GM19239 (cell line): ENCODE measurements at places on chromosomes 5 and 9.

- DNase-seq: no peak
Measured at GRCh38 chr5:85049020-85049419, 664.3 kb upstream of the EDIL3 start.

- no peak for DNase-seq
Measured at GRCh38 chr5:2991884-2992283, 240.4 kb upstream of the IRX2 start.

GRCh38 chr5:133962131-133962530 lies 6.3 kb downstream of the C5orf15 start:
- no peak for DNase-seq

- no peak for DNase-seq
Measured at GRCh38 chr5:100826133-100826532, 76.9 kb downstream of the ST8SIA4 start.

GRCh38 chr5:180339583-180340183 lies 13.5 kb downstream of the GFPT2 start:
- no peak for DNase-seq

- DNase-seq: peak; percentile 93
Measured at GRCh38 chr9:130834371-130835336, at the start of gene ABL1. ABL1 (plus strand) TSS chr9:130835254; CDS start chr9:130835447, 193 bp downstream.

DNA sequence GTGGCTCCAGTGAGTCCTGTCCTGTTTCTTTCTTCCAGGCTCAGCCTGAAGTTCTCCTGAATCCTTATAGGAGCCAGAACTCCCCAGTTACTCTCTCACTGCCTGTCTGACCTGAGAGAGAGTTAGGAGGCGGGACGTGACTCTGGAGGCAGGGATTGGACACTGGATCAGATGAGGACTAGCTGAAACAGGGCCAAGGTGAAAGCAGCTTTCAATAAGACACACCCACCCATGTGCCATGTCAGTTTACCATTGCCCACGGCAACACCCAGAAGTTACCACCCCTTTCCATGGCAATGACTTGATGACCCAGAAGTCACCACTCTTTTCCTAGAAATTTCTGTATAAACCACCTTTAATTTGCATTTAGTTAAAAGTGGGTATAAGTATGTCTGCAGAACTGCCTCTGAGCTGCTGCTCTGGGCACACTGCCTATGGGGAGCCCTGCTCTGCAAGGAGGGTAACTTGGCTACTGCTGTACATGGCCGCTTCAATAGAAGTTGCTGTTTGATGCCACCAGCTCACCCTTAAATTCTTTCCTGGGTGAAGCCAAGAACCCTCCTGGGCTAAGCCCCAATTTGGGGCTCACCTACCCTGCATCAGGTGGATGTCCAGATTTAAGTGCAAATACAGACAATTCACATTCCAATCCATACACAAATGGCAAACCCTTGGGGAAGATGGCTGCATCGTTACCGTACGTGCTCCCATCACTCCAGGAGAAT lies 13.7 kb downstream of the FCN2 start:
- DNase-seq: no peak

DNA sequence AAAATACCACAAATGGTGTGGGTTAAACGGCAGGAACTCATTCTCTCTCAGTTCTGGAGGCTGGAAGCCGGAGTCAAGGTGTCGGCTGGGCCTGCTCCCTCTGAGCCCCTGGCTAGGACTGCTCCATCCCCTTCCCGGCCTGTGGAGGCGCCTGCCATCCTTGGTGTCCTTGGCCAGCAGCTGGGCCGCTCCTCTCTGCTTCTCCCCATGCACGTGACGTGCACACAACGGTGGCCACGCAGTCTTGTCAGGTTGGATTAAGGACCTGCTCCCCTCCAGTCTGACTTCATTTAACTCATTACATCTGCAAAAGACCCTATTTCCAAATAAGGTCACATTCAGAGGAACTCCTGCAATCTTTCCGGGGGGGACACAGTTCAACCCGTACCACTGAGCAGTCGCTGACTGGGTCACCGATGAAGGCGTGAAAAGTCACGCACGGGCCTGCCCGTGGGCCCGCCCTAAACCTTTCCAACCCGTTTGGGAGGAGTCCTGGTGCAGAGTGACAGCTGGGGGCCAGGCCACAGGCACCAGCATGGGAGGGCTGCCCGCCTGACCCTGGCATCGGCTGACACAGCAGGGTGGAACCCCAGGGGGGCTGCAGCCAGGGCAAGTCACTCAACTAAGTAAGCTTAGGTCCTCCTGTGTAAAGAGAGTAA lies 135.2 kb downstream of the COL23A1 start:
- DNase-seq: no peak

- DNase-seq: no peak
Measured at GRCh38 chr5:65796751-65797316, 74.8 kb downstream of the NLN start.

DNA sequence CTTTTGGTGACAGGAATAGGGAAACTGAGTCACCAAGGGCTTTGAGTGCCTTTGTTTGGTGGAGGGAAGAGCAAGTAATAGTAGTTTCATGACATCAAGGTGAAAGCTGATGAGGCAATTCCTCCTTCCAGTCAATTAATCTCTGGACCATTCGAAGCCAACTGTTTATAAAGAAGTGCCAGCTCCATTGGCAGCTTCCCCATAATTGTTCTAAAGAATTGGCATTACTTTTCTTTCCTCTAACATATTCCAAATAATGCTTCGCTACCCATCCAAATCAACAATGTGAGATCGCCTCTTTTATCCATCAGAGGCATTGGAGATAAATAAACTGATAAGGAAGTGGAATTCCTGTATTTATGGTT lies 132.4 kb downstream of the NPR3 start:
- DNase-seq: no peak

DNA sequence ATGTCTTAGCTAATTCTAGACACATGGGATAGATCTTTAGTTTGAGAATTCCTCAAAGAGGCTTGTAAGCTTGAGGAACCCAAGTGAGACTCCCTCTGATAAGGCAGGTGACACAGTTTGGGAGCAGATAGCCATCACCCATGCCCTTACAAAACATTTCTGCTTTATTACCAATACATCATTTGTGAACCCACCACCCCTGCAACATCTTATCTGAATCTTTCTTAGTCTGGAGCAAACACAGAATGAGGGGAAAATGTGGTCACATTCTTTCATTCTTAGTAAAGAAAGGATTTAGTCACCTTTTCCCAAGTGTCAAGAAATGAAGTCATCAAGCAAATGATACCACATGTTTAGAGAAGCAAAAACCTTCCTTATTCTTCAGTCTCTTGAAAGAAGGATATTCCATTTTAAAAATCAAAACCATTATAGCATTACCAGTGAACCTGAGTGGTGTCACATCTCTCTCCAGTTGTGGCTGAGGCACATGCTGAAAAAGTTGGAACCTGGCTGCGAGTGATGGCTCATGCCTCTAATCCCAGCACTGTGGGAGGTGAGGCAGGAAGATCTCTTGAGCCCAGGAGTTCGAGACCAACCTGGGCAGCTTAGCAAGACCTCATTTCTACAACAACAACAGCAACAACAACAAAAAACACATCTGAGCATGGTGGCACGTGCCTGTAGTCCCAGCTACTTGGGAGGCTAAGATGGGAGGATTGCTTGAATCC lies 65.9 kb downstream of the PRKACG start:
- DNase-seq: no peak

- DNase-seq: no peak
Measured at GRCh38 chr5:6905883-6906282, 192.7 kb downstream of the TENT4A start.

DNA sequence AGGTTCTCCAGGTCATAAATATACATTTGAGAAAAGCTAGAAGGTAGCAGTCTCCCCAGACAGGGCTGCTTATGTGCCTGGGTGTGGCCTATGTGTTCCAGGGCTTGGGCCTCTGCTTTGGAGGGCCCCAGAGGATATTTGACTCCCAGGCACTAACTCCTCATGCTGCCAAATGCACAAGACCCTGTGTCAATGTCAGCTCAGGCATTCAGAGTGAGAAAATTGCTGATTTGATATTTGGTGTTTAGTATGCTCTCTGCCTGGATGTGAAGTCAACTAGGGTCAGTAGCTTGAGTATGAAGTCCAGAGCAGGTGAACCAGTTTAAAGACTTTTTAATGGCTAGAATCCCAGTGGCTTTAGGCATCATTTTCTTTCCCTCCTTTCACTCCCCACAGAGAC lies 57.5 kb upstream of the IL7R start:
- no peak for DNase-seq

GRCh38 chr5:4044881-4045280 lies 449.2 kb downstream of the IRX1 start:
- DNase-seq: no peak

DNA sequence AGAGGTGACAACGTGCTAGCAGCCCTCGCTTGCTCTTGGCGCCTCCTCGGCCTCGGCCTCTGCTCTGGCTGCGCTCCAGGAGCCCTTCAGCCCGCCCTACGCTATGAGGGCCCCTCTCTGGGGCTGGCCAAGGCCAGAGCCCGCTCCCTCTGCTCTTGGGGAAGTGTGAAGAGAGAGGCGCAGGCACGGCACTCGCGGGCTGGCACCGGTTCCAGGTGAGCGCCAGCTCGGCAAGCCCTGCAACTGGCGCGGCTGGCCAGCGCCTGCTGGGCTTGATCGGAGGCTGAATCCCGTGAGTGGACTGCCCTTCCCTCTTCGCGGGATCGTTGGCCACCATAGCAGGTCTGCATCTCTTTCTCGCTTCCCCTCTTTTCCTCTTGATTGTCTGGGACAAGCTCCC lies 298.0 kb upstream of the PTPRD start:
- no peak for DNase-seq

DNA sequence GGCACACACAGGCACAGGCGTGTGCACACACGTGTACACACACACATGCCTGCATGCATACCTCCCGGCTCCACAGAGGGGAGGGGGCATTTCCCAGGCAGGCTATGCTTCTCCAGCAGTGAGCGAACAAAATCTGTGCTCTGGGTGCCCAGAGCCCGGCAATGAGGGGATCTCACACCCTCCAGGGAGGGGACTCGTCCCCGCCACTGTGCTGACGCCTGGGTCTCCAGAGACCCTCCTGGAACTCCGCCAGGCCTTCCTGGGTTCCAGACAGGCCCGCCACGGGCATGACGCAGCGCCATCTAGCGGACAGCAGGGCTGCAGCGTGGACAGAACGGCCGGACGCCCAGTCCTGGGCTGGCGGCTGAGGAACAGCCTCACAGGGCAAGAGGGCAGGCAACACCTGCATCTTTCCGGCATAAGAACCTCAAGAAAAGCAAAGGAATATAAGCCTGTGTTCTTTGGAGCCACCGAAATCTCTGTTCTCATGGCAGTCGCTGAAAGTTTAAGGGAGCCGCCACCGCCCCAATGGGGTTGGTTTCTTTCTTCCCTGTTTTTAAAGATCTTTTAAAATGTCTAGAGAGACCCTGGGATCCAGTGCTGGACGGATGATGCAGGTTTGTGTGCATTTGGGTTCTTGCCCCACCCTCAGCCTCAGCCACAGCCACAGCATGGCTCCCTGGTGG lies 135.6 kb upstream of the PPP1R26 start:
- DNase-seq: peak; percentile 80

DNA sequence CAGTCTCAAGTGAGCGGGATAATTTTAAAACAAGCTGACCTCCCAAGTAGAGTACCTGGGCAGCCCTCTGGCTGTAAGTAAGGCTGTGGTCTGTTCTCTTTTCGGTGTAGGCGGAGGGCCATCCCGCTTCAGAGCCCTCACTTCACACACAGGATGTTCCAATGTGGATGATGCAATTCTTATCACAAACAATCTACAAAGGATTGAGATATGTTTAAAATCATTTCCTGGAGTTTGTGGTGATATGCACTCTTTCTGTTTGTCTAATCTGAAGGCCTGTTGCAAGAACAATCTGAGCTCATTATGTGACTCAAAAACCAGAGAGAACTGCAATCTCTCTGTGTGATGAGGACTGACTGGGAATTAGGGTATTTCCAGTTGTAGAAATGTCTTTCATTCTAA lies 42.5 kb downstream of the ITGA2 start:
- DNase-seq: no peak

DNA sequence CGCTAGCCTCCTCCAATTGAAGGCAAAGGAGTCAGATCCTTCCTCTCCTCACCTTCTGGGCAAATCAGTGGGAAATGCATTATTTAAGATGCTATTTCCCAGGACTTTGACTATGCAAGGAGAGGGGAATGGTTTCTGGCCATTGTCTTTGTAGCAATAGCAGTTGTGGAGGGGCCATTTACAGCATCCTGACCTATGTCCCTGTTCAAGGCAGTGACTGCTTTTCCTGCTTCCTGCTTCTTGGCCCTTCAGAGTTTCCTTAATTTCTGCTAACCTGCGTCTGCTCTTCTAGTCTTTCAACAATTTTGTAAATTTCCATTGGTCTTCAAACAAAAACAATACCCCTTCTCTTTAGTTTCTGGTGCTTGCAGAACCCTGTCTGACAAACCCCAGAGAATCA lies 72.8 kb upstream of the PPARGC1B start:
- DNase-seq: no peak

DNA sequence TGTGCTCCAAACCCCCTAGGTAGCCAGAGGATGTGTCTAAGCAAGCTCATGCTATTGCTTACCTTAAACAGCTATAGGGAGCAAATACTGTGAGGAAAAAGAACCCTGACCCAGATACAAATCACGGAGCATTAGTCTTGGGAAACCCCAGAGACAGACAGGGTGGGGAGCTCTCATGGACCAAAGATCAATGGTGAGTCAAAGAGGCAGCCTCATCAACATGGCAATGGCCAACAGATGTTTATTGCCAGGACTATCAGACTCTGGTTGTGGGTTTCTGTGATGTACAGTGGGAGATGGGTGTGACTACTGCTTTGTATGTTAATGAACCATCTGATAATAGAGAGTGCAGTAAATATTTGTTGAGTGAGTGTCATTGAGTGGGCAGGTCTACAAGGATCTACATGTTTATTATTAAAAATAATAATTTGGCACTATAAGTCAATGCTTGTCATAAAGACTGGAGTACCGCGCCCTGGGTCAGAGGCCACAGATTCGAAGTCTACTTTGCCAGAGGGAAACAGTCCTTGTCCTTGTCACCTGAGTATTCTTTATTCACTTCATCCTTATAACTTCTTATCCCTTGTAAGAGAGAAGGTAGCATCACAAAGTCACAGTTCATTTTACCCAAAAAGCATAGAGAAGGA lies 56.5 kb upstream of the RAI14 start:
- no peak for DNase-seq

- DNase-seq: no peak
Measured at GRCh38 chr5:77438071-77438470, 54.0 kb downstream of the WDR41 start.

DNA sequence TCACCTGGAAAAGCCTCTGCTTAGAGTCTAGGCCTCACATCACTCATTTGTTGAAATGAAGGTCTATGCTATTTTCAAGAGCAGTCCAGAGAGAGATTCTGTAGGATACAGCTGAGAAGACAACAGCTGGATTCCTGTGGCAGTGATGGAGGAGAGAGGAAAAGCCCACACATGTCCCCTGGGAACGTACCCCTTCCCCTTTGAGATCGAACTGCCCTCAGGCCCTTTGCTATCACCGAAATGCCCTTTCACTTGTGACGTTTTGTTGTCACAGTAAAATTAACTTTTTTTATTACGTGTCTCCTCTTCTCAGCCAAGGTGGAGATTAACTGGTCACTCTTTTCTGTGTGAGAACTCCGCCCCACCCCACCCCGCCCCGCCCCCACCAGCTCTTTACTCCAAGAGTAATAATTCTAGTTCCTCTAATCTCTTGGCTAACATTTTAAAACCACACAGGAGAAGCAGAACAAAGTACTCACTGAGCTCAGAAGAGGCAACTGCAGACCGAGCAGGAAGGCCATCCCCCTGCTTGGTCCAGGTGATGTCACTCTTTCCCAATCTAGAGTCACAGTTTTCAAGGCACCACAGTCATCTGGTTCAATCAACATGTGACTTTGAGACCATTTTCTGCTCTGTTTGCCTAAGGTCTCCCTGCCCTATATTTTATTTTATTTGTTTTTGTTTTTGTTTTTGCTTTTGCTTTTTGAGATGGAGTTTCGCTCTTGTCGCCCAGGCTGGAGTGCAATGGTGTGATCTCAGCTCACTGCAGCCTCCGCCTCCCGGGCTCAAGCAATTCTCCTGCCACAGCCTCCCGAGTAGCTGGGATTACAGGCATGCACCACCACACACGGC lies 105.6 kb downstream of the SUSD1 start:
- no peak for DNase-seq
